ENCODE measurements at places on chromosomes 16 and 17.

DNA sequence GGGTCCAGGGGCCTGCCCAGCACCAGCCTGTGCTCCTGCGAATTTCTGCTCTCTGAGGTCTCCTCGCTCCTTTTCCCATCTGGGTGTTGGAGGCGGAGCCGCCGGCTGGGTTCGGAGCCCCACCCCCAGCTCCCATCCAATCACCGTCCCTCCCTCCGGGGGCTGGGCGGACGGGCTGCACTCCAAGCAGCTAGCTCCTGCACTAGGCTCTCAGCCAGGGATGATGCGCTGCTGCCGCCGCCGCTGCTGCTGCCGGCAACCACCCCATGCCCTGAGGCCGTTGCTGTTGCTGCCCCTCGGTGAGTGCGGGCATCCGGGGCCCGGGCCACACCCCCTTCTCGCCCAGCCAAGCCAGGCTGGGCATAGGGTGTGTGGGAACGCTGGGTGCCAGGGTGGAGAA lies at the start of gene NRN1L:
Gene NRN1L (plus strand): TSS at position 202 of the 400 bp plus-strand sequence. CDS start 19 bp downstream, at position 221.
- peak; percentile 92 for DNase-seq

DNA sequence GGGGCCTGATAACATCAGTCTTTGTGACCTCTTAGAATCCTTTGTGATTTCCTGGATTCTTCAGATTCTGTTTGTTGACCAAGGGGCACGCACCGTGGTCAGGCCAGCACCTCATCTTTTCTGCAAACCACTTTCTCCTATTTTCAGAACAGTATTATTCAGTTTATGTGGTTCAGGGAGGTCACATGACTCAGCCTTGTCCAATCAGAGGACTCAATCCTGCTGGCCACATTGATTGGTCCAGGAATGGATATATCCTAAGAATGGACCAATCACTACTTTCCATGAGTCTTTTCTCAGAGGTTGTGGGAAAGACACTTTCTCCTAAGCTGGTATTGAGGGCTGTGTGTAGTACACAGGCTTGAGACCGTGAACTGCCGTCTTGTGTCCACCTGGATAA lies 123.1 kb upstream of the EEF2KMT start:
- no peak for DNase-seq

- DNase-seq, result no peak
These were observed 9.4 kb downstream of the C16orf89 start for GRCh38 chr16:5056352-5056751.

GRCh38 chr17:63826468-63827001 lies 696 bp upstream of the PSMC5 start:
- no peak for DNase-seq
